ENCODE measurements at places on chromosomes 11 and 22.

DNA sequence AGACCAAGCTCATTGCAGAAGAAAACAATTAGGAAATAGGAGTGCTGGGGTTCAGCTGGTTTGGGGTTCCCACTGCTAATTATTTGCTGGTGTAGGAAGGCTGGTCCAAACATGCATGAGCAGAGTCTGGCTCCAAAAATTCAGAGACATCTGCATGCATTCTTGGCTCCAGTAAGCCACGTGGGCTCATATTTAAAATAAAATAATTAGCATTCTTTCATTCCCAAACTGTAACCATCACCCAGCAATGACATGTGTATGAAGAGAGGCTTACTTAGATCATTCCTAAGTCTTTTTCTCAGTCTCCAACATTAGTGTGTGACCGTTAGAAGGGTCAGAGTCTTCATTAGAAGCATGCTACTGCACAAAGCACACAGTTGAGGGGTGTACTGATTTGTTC lies 58.4 kb downstream of the EFCAB6 start:
- no peak for DNase-seq

DNA sequence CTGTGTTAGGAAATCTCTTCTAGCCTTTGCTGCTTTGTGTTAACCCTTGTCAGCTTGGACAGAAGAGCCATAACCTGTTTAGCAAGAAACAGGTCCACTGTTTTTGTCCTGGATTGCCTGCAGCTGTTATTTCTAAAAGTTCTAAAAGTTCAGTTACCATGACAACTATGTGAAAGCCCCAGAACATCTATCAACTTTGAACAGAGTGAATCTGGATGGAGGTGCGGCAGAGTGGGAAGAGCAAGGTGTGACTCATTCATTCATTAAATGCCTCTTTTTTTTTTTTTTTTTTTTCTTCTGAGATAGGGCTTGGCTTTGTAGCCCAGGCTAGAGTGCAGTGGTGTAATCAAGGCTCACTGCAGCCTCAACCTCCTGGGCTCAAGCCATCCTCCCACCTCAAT lies 50.5 kb downstream of the RBX1 start:
- no peak for DNase-seq

- peak; percentile 74 for DNase-seq
Observed at GRCh38 chr11:75233754-75234172, 6.8 kb upstream of the TPBGL start.

DNA sequence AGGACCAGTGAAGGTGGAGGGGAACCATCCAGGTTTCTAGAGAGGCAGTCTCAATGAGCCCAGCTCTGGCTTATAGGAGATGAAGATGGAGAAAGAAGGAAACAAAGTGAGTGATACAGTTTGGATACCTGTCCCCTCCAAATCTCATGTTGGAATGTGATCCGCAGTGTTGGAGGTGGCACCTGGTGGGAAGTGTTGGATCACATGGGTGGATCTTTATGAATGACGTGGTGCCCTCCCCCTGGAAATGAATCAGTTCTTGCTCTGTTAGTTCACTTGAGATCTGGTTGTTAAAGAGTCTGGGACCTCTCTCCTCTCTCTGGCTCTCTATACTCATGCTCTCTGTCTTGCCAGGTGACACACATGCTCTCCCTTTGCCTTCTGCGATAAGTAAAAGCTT lies 393.1 kb upstream of the NARS2 start:
- DNase-seq: no peak

- no peak for DNase-seq
Observed at GRCh38 chr11:100956351-100956750, 173.3 kb downstream of the PGR start.

GRCh38 chr22:47063606-47064005 lies 301.2 kb downstream of the TBC1D22A start:
- no peak for DNase-seq

DNA sequence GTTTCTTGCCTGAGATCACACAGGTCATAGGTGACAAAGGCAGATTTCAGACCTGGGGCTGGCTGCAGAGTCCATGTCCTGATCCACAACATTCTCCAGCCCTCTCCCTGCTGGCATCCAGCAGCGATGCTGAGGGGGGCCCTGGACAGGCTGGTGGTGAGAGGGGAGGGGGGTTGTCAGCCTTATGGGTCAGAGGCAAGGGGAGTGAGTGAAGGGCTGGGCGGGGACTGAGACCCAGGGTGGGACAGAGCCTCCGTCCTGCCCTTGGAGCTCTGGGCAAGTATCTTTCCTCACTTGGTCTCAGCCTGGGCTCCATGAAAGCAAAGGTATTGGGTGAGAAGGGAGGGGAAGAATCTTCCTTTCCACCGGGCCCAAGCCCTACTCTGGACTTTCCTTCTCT lies 66.7 kb upstream of the RASD2 start:
- DNase-seq: no peak

- no peak for DNase-seq
Observed at GRCh38 chr11:59078435-59078834, 7.7 kb upstream of the GLYATL1B start.

DNA sequence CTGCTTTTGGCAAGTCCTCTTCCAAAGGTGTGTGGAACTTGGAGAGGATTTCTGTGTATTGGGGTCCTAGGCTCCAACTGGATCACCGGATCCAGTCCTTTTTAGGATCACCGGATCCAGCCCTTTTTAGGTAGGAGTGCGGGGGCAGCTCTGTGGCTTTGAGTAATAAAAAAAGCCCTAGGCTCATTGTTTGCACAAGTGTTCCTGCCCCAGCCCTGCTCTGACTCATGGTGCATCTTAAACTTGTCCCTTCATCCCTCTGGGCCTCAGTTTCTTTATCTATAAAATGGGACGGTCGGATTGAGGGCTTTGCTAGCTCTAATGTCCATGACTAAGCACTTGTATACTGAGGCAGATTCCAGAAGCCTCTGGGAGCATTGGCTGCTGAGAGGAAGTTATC lies 22.7 kb upstream of the CD44 start:
- no peak for DNase-seq

DNA sequence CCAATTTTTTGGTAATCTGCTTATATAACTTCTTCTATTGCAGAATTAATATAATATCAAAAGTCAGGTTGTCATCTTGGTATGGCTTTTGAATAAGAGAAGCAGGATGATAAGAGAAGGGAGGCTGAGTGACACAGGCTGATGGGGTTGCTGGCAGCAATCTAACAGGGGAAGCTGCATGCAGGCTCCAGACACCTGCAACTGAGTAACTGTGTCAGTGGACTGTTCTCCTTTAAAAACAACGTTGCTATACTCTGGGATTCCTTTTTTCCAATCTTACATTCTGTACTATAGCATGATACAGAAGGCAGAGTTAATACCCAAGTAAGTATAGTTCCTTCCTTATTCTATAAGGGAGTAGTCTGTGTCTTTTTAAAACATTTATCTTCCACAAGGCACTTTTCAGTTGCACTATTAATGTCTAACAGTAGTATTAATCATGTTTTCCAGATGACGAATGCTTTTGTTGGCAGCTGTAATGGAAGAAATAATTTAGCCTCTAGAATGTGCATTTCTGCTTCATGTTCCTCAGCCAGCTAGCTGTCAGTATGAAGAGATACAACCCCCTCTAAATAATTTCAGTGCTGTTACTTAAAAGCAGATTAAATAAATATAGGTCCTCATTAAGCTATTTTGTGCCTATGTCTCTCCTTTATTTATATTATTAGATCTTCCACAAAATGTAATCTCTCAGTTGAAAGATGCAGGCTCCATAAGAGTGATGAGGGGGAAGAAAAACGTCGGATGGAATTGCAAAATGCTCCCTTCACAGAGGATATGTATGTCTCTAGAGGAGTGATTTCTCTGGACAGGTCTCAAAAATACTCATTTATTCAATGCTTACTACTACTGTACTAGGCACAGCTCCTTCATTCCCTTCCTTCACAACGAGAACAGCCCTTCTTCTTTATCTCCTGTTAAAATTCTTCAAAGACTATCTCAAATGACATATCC lies 50.8 kb downstream of the ATG16L2 start:
- no peak for DNase-seq

GRCh38 chr11:68199295-68199987 lies 13.7 kb downstream of the KMT5B start:
- DNase-seq: no peak

DNA sequence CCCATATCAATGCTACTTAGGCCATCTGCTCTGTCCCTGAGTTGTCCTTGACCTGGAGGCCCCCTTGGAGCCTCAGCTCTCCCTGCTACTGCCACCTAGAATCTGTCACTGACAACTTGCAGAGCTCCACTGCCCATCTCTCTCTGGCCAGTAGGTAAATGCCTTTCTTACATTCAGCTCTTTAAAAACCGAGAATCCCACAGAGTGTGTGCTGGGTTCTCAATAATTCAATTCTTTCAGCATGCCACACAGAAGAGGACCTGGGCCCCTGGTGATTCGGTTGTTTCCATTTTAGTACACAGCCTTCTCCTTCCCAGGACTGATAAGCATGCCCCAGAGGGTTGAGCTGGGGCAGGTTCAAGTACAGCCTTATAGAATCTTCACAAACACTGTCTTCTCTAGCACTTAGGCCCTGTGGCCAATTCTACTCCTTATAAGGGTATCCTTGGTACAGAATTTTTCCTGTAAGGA lies 22.0 kb upstream of the IPO7 start:
- DNase-seq: no peak

DNA sequence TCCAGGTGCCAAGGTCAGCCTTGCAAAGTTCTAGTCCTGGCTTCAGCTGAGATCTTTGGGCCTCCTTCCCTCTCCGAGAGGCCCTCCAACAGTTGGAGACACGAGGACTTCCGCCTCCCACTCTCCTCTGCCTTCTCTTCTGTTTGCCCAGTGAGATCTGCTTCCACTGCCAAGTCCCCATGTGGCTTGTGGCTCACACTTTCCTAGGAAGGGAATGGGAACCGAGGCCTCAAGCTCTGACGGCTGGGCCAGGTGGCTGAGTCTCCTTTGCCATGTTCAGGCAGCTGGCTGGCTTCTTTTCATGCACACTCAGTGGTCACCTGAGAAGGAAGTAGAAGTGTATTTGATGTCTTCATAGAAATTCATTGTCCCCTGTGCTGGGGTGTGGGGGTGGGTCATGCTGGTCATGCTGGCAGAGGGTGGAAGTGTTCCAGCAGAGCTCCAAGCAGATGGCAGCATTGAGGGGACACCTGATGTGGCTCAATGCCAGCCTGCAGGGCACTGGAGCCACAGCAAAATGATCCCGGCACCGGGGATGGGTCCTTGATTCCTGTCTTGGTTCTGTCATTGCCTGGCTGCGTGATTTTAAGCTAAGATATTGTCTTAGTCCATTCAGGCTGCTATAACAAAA lies 130.4 kb downstream of the ADAMTS15 start:
- no peak for DNase-seq

- no peak for DNase-seq
Observed at GRCh38 chr22:30113494-30113893, 33.2 kb downstream of the HORMAD2 start.

- DNase-seq: no peak
Observed at GRCh38 chr11:76190376-76190775, 15.9 kb downstream of the WNT11 start.

- no peak for DNase-seq
Observed at GRCh38 chr11:122731500-122731913, 76.0 kb downstream of the UBASH3B start.

DNA sequence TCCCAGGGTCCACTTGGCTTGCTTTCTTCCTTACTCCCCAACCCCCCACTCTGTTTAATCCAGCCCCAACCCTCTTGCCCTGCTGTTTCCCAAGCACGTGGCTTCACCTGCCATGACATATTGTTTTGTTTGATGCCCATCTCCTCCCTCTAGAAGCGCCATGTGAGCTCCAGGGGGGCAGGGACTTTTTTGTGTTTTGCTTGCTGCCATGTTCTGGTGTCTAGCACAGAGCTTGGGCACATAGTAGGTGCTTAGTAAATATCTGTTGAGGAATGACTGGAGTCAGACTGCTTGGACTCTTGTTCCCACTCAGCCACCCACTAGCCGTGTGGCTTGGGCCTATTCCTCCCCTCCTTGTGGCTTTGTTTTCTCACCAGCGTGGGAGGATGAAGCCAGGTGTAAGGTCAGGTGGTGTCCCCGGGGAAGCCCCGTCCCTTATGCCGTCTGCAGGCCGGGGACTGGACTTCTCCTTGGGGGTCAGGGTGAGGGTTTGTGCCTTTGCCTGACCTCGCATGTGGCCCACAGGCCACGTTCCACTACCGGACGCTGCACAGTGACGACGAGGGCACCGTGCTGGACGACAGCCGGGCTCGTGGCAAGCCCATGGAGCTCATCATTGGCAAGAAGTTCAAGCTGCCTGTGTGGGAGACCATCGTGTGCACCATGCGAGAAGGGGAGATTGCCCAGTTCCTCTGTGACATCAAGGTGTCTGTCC lies 3.8 kb downstream of the AIP start:
- DNase-seq: no peak

GRCh38 chr22:37376643-37377042 lies 50.6 kb downstream of the ELFN2 start:
- DNase-seq: no peak

DNA sequence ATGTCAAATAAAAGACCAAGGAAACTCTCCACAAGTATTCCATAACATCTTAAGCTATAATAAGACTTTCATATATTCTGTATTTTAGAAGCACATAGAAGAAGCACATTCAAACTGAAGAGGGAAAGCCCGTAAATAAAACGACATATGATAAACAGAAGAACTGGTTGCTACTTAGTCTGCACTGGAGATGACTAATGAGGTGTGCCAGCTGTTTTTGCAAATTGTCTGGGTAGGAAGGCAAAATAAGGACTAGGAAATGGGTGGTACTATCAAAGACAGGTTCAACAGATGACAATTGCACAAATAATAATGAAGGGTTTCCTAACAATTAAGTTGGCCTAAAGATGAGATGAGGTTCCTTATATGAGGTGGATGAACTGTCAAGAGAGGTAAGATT lies 593.2 kb upstream of the CCDC179 start:
- no peak for DNase-seq

DNA sequence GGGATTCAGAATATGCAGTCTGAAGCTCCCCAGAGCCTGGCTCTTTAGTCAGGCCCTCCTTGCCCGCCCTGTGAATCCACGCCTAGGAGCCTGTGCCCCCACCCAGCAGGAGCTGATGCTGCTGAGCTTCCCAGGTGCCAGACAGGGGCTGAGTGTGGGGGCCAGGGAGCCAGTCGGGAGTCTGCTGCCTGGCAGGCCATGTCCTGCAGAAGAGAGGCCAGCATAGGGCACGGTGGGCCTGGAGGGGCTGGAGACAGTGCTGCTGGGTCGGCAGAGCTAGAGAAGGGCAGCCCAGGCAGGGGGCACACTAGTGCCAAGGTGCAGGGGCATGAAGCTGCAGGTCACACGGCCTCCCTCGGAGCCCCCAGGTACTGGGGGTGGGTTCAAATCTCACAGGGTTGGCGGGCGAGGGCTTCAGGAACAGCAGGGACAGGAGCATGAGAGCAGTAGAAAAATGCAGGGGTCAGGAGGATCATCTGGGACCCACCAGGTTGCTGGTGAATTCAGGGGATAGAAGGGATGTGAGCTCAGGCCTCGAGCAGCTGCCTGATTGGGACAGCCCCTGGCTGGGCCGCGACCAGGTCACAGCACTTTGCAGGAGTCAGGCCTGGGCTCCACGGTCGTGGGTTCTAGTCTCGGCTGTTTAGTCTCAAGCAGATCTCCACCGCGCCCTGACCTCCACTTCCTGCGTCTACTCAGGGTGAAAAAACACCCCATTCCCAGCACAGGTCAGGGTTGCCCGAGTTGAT lies 4.1 kb upstream of the SEPTIN5 start:
- DNase-seq: no peak
